Colonic mucosa (tissue), 4 donors: ENCODE measurements at places on chromosomes 16 and 17. TPM values are rescaled to one million over a fixed set of nuclear protein-coding genes. Genes with fewer than 3 reads are reported as not detected.

TPSD1 gene
- 0.19 TPM for total RNA-seq

OTOA gene
- not detected for total RNA-seq

IRX6 gene
- not detected for total RNA-seq

RHBDF1 gene
- total RNA-seq = 35.3 TPM

MYO15B gene
- total RNA-seq = 462 TPM

HSD11B2 gene
- total RNA-seq = 378 TPM

USP10 gene
- total RNA-seq = 70.0 TPM

RNF157 gene
- 23.7 TPM for total RNA-seq

ARRB2 gene
- 41.0 TPM for total RNA-seq

MRPL45 gene
- 42.4 TPM for total RNA-seq

UTS2R gene
- total RNA-seq = not detected

OSGIN1 gene
- 9.4 TPM for total RNA-seq

COA3 gene
- total RNA-seq = 219 TPM

CACNA1H gene
- 14.6 TPM for total RNA-seq

SHISA9 gene
- 1.3 TPM for total RNA-seq

CDH5 gene
- 15.2 TPM for total RNA-seq

UBE2I gene
- 143 TPM for total RNA-seq

EARS2 gene
- 12.3 TPM for total RNA-seq

FSCN2 gene
- total RNA-seq = 2.2 TPM

CHRNE gene
- total RNA-seq = not detected

VTN gene
- not detected for total RNA-seq

RCVRN gene
- not detected for total RNA-seq

NETO2 gene
- total RNA-seq = 19.0 TPM

PSMD12 gene
- 51.1 TPM for total RNA-seq

FAM83G gene
- 24.4 TPM for total RNA-seq

MSLN gene
- 1.8 TPM for total RNA-seq

ST6GALNAC1 gene
- total RNA-seq = 311 TPM

RHBDF2 gene
- 23.9 TPM for total RNA-seq

CYBA gene
- 368 TPM for total RNA-seq

ELMO3 gene
- 60.7 TPM for total RNA-seq

TEKT5 gene
- 0.82 TPM for total RNA-seq

CDR2L gene
- 4.1 TPM for total RNA-seq

KRT40 gene
- total RNA-seq = 0.32 TPM

MYH2 gene
- 0.48 TPM for total RNA-seq

TP53 gene
- total RNA-seq = 90.0 TPM

DYNLRB2 gene
- total RNA-seq = not detected

FNDC8 gene
- not detected for total RNA-seq
